ENCODE measurements at places on chromosomes 6 and 20.
A peak's percentile ranks its signal among the peaks of the same experiment; 100 is the strongest.

- no peak for DNase-seq
These were observed 28.3 kb downstream of the MEP1A start for GRCh38 chr6:46821458-46821881.

DNA sequence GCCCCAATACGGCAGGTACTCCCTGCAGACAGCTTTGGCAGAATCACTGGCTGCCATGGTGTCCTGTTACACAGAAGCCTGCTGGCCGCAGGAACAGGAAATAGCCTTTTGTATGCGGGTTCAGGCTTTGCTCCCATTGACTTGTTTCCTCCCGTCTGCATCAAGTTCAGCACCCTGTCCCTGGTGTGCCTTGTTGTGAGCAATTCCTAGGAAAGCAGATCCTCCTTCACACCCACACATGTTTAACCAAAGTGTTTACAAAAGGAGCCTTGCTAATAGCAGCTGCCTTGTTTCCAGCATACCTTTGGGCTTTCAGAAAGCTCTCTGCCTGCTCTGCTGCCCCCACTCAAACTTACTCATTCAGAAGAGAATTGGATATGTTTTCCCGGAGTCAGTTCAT is 127.2 kb upstream of the SUPT3H start:
- DNase-seq: no peak

DNA sequence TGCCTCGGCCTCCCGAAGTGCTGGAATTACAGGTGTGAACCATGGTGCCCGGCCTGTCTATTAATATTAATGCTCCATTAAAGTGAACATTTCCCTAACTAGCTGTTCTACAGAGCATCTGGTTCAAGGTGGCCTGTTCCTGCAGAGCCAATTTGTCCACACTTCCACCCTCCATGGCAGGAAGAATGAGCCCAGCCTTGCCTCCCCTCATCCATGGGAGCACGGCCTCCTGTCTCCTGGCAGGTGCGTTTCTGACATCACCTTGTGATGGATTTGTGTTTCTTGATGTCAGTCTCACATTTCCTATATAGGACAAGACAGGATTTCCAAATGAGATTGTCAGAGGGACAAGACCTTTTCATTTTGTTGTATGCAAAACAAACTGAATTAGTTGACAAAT is 105.7 kb upstream of the FRMD1 start:
- no peak for DNase-seq

- no peak for DNase-seq
These were observed 30.3 kb upstream of the OGFRL1 start for GRCh38 chr6:71258078-71258866.

DNA sequence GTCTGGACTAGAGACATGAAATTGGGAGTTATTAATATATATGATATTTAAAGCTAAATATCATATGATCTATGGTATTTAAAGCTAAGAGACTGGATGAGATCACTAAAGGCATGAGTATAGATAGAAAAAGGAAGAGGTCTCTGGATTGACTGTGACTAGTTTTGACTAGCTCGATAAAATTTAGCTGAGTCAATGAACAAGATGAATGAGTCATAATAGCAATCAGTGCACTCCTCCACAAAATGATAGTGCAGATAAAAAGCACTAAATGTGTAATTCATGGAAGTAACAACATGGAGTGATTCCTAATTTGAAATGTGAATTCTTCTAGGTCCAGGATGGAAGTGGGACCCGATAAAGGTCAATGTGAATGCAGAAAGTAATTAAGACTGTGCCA is 127.4 kb downstream of the PFDN4 start:
- DNase-seq: no peak

GRCh38 chr20:61373055-61373399 is 121.0 kb downstream of the CDH4 start:
- DNase-seq: no peak

- no peak for DNase-seq
These were observed 35.3 kb downstream of the FOXP4 start for GRCh38 chr6:41581381-41581991.

GRCh38 chr6:122747573-122747972 is 31.9 kb upstream of the FABP7 start:
- DNase-seq: no peak

- DNase-seq: no peak
These were observed 10.2 kb upstream of the HIVEP1 start for GRCh38 chr6:12001706-12002435.

DNA sequence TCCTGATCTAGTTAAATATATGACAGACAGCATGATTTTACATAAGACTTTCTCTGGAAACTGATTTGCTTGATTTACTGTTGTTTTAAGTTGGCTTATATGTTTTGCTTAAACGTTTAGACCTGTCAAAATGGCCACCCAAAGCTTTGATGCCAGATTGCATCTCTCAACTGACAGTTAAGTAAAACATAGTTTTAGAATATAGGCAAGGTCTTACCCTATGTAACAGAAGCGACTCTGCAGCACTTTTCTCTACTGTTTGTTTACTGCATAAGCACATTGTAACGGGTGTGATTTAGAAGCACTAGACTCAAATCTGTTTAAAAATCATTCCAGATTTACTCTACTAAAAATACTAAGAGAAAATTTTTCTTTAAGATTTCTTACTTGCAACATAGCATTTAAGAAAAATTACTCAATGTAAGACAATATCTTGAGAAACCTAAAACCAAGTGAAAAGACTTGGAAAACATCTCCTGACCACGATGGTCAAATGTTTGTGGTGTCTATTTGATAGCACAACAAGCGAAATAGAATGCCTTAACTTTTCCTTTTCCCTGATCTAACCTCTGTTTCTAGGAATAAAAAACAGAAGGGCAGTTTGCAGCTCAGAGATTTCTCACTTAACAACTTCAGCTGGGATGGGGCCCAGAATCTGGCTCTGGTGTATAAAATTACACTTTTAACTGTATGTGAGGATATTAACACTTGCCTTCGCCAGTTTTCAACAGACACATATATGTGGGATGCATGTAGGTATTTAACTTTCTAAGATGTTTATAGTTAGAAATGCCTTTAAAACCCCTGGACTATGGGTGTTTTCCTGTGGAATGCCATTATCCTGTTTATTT is 47.4 kb downstream of the AIG1 start:
- DNase-seq: no peak

DNA sequence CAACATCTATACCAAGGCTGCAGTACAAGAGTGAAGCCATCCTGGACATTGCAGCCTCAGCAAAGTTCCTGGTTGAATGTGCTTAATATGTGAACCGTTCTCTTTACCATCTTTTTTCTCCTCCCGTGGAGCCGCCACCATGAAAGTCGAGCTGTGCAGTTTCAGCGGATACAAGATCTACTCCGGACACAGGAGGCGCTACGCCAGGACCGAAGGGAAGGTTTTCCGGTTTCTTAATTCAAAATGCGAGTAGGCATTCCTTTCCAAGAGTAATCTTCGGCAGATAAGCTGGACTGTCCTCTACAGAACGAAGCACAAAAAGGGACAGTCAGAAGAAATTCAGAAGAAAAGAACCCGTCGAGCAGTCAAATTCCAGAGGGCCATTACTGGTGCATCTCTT is 8.4 kb upstream of the LINC00237 start:
- DNase-seq: no peak

DNA sequence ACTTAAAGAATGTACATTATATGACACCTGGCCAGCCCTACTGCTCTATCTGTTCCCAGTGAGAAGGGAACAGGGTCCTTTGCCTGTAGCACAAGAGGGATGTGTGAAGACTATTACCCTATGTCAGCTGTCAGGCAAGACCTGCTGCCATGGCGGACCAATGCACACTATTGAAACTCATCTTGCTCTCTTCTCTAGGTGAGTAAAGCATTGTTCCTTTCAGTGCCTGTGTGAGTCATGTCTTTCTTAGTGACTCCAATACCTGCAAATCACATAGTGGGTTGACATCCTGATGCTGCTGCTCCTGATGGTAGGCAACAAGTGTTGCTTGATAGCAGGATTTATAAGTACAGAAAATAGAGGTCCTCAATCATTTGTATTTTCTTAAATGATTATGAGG is 48.8 kb upstream of the SYNCRIP start:
- DNase-seq: no peak

GRCh38 chr6:143090314-143091044 is 29.8 kb downstream of the AIG1 start:
- DNase-seq: no peak

DNA sequence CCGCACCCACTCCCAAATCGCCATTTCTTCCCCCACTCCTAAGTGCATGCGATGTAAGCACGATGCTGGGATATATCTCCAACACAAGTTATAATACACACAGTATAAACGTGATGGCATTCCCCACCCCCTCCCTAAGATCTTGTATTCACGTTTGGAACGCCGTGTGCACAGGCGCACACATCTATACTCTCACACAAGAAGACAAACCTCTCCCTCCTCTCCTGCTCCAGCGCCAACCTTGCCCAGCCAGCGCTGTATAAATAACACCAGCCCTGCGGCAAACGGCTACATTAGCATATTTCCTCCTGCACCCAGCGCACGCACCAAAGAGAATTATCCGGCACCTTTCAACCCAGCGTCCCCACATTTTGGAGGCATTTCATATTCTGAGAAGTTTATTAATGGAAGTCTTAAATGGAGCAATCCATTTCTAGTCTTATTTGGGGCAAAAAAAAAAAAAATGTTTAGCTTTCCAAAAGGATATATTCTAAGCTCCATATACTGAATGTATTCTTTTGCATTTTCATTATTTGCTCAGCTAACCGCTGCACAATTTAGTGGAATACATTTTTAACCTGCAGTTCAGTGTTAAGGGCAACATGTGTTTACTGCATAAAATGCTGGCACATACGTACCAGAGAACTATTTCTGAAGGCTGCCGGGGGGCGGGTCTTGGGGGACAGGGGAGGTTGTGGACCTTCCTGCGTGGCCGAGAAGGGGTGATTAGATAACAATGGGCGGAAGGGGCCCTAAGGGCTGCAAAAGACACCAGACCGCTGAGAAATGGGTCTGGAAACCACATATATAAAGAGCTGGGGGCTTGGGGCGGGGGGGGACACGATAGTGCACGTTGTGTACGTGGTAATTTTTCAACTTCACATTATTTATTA is 1.1 kb upstream of the SLC22A23 start:
- DNase-seq: peak; percentile 47

DNA sequence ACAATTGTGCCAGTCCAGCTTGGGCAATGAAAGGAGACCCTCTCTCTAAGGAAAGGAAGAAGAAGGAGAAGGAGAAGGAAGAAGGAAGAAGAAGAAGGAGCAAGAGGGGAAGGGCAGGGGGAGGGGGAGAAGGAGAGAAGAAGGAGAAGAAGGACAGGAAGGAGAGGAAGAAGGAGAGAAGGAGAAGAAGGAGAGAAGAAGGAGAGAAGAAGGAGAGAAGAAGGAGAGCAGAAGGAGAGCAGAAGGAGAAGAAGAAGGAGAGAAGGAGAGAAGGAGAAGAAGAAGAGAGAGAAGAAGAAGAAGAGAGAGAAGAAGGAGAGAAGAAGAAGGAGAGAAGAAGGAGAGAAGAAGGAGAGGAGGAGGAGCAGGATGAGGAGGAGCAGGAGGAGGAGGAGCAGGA is 22.5 kb upstream of the DEFB116 start:
- no peak for DNase-seq

DNA sequence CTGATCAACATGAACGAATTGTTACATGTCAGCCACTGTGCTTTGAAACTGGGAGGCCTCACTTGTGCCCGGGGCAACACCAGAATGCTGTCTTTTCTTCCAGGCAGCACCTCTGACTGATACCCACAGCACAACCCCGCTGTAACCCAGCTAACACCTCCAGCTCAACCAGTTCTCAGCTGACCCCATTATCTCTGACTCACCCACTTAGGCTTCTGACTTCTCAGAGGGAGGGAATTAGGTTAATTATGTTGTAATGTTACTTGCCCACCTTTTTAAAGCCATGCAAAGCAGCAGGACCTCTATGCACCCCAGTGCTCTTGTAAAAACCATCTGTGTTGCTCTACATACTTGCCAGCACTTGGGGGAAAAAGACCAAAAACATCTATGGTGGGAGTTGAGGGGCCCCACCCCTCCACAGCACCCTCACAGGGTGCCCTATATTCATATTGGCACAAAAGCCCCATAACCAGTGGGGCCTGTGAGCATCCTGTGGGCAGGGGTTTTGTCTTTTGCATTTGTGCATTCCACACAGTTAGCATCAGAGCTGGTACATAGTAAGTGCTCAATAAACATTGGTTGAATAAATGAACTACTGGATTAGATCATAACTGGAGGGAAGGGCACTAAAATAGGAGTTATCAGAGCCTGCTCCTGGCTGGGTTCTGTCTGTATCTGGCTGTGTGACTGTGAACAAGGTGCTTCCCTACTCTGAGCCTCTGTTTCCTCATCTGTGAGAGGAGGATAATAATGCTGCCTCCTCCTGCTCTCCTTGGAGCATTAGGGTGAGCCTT is 22.3 kb downstream of the BNIP5 start:
- no peak for DNase-seq

GRCh38 chr6:124599656-124600055 is 362.6 kb upstream of the RNF217 start:
- DNase-seq: no peak

DNA sequence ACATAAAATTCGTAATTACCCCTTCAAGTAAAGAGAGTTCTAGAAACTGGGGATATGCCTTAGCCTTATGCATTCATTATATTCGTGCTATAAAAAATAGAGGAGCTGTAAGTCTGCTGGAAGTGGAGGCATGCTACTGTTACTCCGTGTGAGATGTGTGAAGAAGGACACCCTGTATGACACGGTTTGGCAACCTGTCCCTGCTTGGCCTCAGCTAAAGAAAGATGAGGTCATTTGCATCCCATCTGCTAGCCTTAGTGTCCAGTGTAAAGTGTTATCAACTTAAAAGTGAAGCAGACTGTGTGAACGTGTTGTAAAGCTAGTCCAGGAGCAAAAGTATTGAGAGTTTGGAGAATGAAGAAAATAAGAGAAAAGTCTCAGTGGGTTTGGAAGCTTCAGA is 135.1 kb upstream of the RAB32 start:
- no peak for DNase-seq

DNA sequence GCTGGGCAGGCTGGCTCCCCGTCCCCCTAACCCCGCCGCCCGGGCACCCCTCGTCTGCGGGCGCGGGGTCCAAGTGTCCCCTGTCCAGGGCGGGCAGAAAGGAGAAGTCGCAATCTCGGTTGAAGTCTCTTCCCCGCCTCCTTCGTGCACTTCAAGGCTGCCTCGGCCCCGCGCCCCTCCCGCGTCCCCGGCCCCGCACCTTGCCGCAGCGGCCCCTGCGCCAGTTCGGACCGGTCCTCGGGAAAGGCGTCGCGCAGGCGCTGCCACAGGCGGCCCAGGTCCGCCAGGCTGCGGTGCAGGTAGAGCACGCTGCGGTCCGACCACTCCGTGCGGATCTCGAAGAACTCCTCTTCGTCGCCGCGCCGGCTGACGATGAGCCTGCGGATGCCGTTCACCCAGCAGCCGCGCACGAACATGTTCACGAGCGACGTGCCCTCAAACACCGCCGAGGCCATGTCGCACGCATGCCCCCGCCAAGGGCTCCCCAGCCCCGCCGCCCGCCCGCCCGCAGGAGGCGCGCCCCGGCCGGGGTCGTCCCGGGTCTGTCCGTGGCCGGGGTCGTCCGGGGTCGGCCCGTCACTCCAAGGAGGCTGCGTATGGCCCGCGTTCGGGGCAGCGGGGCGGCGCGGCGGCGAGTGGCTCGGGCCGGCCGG is at the start of gene PXDC1:
PXDC1 (minus strand) TSS at position 637 of the 653 bp plus-strand sequence; CDS start at position 455, 182 bp downstream.
- no peak for DNase-seq

Measured in nucleus accumbens (tissue), 56 donors.